DND-41 (cell line): ENCODE measurements at places on chromosomes 1 and 21.

- H3K27me3 ChIP-seq, result no peaks in the 10 kb centered on the region
- no peaks in the 10 kb centered on the region for H3K36me3 ChIP-seq
- no peak overlapping the region for H3K4me3 ChIP-seq
- H3K27ac ChIP-seq, result no peak overlapping the region
- H3K4me1 ChIP-seq, result no peaks in the 10 kb centered on the region
- DNase-seq, result no peak
These were observed 70.6 kb downstream of the PATJ start for GRCh38 chr1:61812916-61813315.

GRCh38 chr1:8516278-8516777, 198.4 kb downstream of the SLC45A1 start:
- peak overlapping the region; percentile 74 for H3K27ac ChIP-seq
- H3K36me3 ChIP-seq, result 0 out of 2 replicates have a peak, but pooled peaks cover 3% of the 10 kb centered on the region
- H3K4me3 ChIP-seq, result peak overlapping the region; percentile 2; the same call in 1 of the 2 replicates

GRCh38 chr1:180540697-180541594, 17.8 kb upstream of the OVAAL start:
- no peak overlapping the region for H3K4me3 ChIP-seq
- no peaks in the 10 kb centered on the region for H3K4me1 ChIP-seq
- no peak for DNase-seq
- H3K27me3 ChIP-seq, result no peaks in the 10 kb centered on the region

GRCh38 chr1:221429264-221429663, 312.6 kb downstream of the DUSP10 start:
- no peaks in the 10 kb centered on the region for H3K27me3 ChIP-seq
- DNase-seq, result no peak
- no peak overlapping the region for H3K27ac ChIP-seq

GRCh38 chr21:45292399-45293219, 4.9 kb upstream of the POFUT2 start:
- DNase-seq, result peak; percentile 49
- no peak overlapping the region for H3K27ac ChIP-seq
- H3K4me1 ChIP-seq, result peaks cover 7% of the 10 kb centered on the region
- H3K36me3 ChIP-seq, result no peaks in the 10 kb centered on the region

- H3K4me1 ChIP-seq, result peaks cover 58% of the 10 kb centered on the region
- DNase-seq, result no peak
- peak overlapping the region; percentile 48 for H3K27ac ChIP-seq
- peaks cover 23% of the 10 kb centered on the region for H3K27me3 ChIP-seq
These were observed 3.9 kb downstream of the ID3 start for GRCh38 chr1:23555270-23555985.

DNA sequence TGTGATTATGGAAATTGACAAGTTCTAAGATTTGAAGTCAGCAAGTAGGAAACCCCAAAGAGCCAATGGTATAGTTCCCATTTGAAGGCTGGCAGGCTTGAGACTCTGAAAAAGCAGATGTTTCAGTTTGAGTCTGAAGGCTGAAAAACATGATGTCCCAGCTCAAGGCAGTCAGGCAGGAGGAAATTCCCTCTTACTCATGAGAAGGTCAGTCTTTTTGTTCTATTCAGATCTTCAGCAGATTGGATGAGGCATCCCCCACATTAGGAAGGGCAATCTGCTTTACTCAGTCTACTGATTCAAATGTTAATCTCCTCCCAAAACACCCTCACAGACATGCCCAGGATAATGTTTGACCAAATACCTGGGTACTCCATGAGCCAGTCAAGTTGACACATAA, 372.5 kb upstream of the ST6GALNAC5 start:
- no peak overlapping the region for H3K4me3 ChIP-seq
- no peaks in the 10 kb centered on the region for H3K4me1 ChIP-seq
- DNase-seq, result no peak
- no peak overlapping the region for H3K27ac ChIP-seq
- no peaks in the 10 kb centered on the region for H3K36me3 ChIP-seq
- no peaks in the 10 kb centered on the region for H3K27me3 ChIP-seq

DNA sequence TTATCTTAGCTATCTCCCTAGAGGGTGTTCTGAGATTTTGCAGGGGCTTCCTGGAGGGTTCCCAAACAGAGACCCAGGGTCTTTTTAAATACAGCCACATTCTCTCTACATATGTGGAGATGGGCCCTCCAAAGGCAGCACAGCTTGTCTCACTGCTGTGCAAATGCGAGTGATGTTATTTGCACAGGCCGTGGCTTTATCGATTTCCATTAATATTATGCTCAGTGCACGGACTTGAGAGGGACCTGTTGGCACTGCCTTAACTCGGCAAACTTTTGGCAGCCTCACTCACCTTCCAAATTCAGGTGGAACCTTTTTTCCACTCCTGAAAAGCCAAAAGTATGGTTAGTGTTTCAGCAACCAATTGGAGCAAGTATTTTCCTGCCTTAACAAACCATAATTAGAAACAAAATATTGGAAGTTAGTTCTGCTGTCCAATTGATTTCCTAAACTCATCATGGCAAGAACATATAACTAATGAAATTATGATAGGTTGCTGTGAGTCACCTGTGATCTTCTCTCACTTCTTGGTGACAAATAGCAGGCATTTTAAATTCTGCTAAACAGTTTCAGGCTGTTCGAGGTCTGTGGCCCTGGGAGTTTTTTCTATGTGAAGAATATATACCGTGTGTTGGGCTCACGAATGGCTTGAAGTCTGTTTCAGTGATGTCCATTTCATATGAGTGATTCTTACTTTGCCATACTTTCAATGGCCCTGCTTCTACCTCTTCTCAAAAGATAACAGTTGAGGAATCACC, 10.9 kb downstream of the LHX9 start:
- H3K27me3 ChIP-seq, result no peaks in the 10 kb centered on the region
- no peak for DNase-seq
- H3K27ac ChIP-seq, result no peak overlapping the region
- no peaks in the 10 kb centered on the region for H3K4me1 ChIP-seq

DNA sequence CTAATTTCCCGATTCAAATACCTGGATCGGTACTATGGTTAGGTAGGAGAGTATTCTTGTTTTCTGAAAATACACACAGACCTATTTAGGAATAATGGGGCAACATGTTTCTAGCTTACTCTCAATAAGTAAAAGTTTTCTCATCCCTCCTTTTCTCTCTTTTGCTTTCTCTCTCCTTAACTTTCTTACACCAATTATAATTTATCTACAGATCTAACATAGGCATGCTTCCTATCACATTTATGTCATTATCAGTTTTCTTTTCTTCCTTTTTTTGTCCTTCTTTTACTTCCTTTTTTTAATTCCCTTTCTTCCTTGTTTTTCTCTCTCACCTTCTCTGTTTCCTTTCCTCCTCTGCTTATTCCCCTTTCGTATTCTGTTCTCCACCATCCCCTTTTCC, 20.3 kb downstream of the SNX7 start:
- H3K4me3 ChIP-seq, result no peak overlapping the region
- no peak overlapping the region for H3K27ac ChIP-seq

- no peak for DNase-seq
- H3K4me3 ChIP-seq, result no peak overlapping the region
- H3K4me1 ChIP-seq, result no peaks in the 10 kb centered on the region
- H3K36me3 ChIP-seq, result no peaks in the 10 kb centered on the region
- H3K27me3 ChIP-seq, result no peaks in the 10 kb centered on the region
These were observed 385.4 kb upstream of the VAMP3 start for GRCh38 chr1:7385471-7386225.

- H3K27me3 ChIP-seq, result no peaks in the 10 kb centered on the region
- H3K36me3 ChIP-seq, result peaks cover 96% of the 10 kb centered on the region
- H3K4me3 ChIP-seq, result no peak overlapping the region
- peaks cover 24% of the 10 kb centered on the region for H3K4me1 ChIP-seq
- DNase-seq, result no peak
These were observed 141.7 kb upstream of the EDN2 start for GRCh38 chr1:41626146-41626545.

- H3K27ac ChIP-seq, result no peak overlapping the region
- no peak for DNase-seq
These were observed 179.1 kb upstream of the BEND5 start for GRCh38 chr1:48955774-48956173.

GRCh38 chr1:70499695-70500094, 88.6 kb downstream of the CTH start:
- no peak for DNase-seq
- H3K4me3 ChIP-seq, result no peak overlapping the region
- H3K27ac ChIP-seq, result no peak overlapping the region
- H3K4me1 ChIP-seq, result no peaks in the 10 kb centered on the region
- no peaks in the 10 kb centered on the region for H3K36me3 ChIP-seq
- H3K27me3 ChIP-seq, result peaks cover 7% of the 10 kb centered on the region

- H3K4me1 ChIP-seq, result no peaks in the 10 kb centered on the region
- DNase-seq, result no peak
- H3K4me3 ChIP-seq, result no peak overlapping the region
These were observed 74.8 kb downstream of the ELAVL4 start for GRCh38 chr1:50183378-50184133.

GRCh38 chr1:62691062-62691844, 3.1 kb upstream of the DOCK7 start:
- no peak overlapping the region for H3K27ac ChIP-seq
- H3K4me1 ChIP-seq, result peaks cover 30% of the 10 kb centered on the region
- no peak overlapping the region for H3K4me3 ChIP-seq
- no peaks in the 10 kb centered on the region for H3K27me3 ChIP-seq

- H3K4me3 ChIP-seq, result no peak overlapping the region
- no peaks in the 10 kb centered on the region for H3K4me1 ChIP-seq
- H3K27ac ChIP-seq, result no peak overlapping the region
- peaks cover 28% of the 10 kb centered on the region for H3K27me3 ChIP-seq
These were observed 20.4 kb upstream of the OR6N2 start for GRCh38 chr1:158801396-158801795.
